SK-N-DZ (cell line): ENCODE measurements at places on chromosomes 1 and 21.

DNA sequence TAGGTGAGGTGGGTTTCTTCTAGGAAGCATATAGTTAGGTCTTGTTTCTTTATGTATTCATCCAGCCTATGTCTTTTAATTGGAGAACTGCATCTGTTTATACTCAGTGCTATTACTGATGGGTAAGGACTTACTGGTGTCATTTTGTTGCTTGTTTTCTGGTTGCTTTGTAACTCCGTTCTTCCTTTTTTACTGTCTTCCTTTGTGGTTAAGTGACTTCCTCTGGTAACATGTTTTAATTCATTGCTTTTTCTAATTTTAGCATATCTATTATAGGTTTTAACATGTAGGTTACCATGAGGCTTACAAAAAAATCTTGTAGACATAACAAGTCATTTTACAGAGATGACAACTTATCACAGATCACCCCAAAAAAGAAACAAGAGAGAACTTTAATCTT, 160.8 kb downstream of the VAV3 start:
- DNase-seq: no peak

DNA sequence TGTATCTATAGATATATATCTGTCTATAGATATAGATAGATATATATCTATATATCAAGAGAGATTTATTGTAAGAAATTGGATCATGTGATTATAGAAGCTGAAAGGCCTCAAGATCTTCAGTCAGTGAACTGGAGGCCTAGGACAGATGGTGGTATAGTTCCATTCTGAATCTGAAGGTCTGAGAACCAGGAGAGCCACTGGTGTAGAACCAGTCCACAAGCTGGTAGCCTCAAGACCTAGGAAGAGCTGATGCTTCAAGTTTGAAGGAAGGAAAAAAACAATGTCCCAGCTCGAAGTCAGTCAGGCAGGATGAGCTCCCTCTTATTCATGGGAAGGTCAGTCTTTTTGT, 213.2 kb upstream of the JUN start:
- no peak for DNase-seq

DNA sequence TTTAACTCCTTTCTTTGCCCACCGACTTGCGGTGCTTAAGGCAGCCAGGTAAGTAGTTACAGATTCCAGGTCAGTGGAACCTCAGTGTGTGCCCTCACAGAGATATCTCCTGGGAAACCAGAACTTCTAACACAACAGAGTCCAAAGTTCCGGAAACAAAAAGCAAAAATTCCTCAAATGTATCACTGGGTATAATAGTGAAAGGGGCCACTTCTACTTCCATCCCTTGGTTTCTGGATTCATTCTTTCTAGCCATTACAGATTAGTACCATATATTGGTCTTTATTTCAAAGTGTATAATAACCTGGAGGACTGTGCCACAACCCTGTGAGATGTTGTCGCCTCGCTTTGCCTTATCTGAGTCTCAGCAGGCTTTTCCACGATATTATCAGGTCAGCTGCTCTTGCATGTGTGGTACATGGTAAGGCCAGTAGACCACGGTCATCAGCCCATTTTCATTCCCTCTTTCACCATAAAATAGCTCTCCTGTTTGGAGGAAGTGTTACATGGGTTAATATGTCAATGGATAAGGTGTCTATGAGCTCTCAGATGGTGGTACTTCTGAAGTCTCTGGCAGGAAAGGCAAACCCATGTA, 14.9 kb upstream of the VASH2 start:
- DNase-seq: no peak

DNA sequence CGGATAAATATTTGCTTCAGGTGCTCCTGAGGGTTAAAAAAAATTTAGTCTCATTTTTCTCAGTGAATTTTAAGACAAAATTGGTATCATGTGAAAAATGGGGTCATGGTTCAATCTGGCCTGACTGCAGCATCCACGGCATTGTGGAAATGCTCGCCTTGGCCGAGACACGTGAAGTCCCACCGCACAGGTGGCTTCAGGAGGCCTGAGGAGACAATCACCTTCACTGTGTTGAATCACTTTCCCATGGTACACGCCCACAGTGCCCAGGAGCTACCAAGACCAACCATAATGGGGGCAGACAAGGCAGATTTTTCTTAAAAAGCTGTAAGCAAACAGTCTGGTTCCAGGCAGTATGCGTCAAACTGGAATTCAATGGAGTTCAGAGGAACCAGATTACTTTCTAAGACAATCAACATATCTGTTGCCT, 11.0 kb upstream of the CPLANE2 start:
- no peak for DNase-seq

GRCh38 chr1:184567009-184567408, 180.2 kb downstream of the C1orf21 start:
- DNase-seq: no peak

DNA sequence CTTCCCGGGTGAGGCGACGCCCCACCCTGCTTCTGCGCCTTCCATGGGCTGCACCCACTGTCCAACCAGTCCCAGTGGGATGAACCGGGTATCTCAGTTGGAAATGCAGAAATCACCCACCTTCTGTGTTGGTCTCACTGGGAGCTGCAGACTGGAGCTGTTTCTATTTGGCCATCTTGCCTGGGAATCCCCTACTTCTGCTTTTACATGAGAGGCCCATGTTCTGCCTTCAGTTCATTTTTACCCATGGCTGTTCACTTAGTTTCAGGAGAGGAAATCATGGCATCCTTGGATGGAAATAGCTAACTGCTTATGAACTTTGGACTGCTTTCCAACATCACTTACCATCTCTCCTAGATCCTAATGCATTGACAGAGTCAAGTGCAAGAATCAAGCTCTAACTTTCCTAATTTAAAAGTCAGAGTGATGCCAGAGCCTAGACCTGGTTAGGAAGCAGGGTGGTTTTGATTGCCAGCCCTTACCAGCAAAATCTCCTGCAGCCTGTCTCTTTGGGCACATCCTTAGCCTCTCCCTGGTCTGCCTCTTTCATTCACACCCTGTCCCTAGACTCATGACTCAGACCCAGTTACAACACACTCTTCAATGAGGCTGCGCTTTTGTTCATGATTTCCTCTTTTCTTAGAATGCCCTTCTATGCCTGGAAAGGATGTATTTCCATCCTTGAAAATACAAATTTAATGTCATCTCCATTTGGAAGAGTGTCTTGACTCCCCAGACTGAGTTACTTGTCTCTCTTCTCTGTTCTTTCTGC, 137.2 kb downstream of the KCTD3 start:
- no peak for DNase-seq

DNA sequence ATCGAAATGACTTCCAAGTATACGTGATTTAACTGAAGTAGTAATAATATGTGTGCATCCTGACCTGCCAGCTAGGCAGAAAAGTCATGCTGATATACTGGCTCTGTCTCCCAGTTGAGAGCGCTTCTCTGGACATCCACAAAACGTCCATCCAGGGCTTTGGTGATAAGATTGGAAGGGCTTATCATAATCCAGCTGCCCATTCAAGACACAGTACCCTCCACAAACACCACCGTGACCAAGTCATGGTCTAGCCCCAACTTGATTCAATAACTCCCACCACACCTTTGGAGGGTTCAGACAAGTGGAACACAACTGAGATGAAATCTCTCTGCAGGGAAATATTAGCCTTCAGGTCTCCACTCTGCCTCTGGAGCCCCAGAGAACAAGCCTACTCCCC, 76.2 kb downstream of the CD46 start:
- no peak for DNase-seq

DNA sequence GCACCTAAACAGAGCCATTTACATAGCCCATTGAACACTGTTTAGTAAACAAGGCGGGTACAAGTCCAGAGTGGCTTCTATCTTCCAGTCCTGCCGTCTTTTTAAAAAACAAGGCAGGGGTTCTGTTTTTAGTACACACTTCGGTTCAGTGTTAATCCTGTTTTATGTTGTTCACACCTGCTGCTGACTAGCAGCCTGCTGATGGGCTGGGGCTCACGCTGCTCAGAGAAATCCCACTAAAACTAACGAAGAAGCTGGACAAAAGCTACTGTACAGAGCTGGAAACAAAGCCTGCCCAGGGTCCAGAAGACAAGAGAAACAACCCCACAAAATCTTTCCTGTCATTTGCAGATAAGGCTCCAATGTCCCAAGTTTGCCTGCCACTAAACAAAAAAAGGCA, 13.2 kb downstream of the ESRRG start:
- no peak for DNase-seq

- DNase-seq: peak; percentile 19
These were observed 65.3 kb downstream of the ZNF697 start for GRCh38 chr1:119582801-119583200.

DNA sequence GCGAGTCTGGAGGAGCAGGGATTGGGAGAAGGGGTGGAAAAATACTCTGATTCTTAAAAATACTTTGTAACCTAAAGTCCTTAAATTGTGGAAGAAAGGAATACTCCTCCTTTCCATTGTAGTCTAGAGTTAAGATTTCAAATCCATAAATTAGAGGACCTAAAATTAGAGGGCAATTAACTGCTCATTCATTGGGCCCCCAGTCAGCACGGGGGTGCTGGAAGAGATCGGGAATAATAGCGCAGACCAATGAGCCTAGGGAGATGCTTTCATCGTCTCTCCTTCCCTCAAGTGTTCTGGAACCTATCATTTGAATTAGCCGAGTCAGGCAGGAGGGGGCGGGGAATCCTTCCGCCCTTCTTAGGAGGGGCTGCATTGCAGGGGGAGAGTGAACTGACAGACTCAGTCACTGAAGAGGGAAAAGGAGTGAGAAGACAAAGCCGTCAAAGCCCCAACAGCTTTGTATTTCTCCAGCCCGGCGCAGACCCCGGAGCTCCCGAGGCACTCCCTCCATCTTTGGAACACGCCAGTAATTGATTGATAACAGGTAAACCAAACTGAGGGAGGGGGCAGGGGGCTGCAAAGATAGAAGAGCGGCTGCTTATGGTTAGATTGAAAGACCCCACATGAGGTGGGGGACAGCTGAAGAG, at the start of gene MLLT11:
Gene MLLT11 (plus strand): TSS at position 391 of the 650 bp plus-strand sequence. CDS start 6,828 bp downstream, outside the sequence.
- peak; percentile 99 for DNase-seq

DNA sequence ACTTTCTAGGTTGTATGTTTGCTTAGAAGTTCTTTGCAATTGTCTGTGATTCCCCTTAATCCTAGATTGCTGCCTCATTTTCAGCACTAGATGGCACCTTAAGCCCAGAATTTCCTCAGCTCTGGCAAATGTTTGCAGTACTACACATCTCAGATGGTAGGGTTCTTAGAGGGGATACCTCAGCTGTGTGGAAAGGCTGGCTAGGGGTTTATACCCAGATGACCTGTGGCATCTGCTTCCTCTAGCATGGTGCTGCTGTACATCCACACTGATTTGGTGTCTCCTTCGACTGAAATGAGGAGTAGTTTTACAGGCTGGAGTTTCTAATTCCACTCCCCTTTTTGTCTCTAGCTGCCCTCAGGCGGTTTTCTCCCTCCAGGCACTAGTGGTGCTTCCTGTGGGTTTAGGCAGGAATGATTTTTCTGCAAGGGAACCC, 23.5 kb downstream of the ASB17 start:
- DNase-seq: peak; percentile 67

DNA sequence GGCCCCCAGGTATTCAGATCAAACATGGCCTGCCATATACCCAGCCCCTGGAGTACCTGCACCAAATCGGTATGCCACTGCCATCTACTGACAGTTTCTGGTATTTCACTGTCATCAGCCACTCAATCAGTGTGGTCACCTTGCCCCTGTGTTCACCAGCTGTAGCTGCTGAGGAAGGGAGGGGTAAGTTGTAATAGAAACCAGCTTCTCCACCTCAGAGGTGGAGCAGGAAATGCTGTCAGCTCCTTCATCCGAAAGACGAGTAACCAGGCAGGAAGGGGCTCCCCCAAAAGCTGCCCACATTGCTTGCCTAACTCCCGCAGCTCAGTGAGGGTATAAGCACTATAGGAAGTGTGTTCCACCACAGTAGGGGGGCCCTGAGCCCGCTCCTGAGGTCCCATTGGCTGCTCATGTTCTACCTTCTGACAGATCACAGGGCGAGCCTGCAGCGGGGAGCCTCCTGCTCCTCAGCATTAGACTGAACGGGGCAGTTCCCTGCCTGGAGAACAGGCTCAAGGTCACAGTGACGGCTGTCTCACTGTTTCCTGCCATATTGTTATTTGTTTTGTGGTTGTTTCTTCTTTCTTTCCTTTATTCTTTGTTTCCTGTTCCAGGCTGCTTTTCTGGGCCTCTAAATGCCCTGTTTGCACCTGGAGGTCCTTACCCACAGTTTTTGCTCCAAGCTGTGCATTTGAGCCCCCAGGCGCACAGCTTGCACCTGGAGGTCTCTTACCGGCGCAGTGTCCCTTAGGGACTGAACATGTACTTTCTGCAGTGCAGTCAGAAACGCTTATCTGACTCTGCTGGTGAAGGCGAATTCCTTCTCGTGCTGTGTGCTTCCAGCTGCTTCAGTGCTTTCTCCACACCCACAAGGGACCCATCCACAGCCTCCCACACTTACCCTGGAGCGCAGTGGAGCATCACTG, 1638.3 kb downstream of the MRPL39 start:
- DNase-seq: peak; percentile 87

DNA sequence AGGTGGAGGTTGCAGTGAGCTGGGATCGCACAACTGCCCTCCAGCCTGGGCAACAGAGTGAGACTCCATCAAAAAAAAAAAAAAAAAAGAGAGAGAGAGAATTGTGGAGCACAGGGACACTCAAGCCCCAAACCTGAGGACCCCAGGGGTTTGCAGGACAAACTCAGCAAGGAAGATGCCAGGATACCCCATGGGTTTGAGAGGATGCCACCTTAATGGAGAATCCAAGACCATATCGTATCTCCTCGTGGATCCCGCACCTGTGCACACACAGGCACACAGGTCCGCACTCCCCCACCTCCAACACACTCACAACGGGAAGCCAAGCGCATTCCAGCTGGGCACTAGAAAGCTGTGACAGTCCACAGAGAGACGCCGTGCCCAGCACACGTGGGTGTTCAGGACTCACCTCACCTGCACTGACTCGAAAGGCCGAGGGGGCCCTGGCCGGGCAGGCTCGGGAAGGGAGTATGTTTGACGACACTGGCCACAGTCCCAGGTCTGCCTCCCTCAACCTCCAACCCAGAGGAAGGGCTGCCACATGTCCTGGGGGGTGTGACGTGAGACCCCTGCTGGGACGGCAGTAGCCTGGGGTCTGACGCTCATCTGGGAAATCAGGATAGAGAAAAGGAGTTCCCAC, 11.1 kb downstream of the CHD5 start:
- DNase-seq: no peak

DNA sequence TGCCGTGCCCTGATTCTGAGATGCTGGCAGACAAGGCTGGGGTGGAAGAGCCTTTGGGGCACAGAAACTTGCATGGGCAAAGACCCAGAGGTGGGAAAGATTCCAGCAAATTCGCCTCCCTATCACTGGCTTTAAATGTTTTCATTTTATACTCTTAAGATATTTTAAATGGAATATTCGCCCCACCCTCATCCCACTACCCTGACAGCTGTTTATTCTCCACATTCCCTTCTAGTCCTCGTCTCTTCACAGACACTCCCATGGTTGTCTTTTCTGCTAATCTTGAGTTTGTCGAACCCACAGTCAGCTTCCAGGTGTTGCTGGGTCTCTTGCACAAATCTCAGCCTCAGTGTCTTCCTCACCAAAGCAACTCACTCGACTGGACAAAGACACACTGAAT, 245.0 kb downstream of the KAZN start:
- DNase-seq: no peak
